RKO (cell line): ENCODE measurements at places on chromosomes 3 and 15.

DNA sequence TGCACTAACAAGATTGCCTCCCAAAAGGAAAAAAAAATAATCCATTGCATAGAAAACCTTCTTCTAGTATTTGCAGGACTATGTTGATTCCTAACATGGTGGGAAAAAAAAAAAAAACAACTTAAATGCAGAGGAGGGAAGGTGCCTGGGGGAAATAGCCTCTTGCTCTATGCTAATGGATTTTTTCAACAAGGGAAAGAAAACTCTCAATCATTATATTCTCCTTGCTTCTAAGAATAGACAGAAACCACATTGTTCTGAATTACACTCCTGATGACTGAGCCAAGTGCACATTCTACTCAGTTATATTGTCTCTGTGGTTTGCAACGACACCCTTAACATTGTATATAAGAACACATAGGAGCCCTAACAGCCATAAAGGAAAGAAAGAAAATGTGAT, 760.2 kb downstream of the NAALADL2 start:
- no peak for DNase-seq

- DNase-seq = peak; percentile 20
These were observed 426 bp downstream of the PRKCD start for GRCh38 chr3:53161450-53161819.

DNA sequence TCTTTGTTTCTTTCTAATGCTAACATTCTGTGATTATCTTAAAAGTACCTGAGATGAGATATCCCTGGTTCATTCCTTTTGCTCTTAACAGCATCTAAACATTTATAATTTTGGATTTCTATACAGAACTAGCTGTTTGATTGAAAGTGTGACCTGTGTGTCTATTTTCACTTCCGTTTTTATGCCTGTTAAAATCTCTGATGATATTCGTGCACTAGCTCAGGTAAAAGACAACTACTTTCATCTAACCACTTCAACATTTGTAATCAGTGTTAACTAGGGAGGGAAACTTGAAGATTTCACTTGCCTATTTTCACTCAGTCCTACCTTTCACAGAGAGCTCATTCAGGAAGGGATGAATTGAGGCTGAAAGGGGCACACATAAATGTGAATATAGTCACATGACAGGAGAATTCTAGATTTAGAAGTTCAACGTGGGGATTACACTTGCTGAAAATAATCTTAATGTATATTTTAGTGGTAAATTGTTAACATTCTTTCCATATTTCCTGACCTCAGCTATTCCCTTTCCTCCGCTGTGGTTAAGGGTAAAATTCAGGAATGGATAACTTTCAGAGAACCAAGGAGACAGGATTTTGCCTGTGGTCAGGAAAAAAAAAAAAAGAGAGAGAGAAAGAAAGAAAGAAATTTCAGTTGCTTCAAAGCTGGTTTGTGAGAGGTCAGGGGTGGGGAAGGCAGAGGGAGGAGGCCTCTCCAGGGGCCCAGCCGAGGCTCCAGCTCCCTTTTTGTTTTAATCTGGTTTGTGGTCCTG, 159.8 kb upstream of the TSC22D2 start:
- DNase-seq = no peak

GRCh38 chr3:54857343-54857742, 70.5 kb downstream of the LRTM1 start:
- no peak for DNase-seq

DNA sequence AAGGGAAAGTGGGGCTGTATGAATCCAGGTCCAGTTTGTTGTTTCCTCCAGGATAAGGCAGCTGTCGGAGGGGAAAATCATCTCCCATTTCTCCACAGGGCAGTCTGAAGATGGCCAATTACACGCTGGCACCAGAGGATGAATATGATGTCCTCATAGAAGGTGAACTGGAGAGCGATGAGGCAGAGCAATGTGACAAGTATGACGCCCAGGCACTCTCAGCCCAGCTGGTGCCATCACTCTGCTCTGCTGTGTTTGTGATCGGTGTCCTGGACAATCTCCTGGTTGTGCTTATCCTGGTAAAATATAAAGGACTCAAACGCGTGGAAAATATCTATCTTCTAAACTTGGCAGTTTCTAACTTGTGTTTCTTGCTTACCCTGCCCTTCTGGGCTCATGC, 911 bp downstream of the CCRL2 start:
- peak; percentile 84 for DNase-seq

DNA sequence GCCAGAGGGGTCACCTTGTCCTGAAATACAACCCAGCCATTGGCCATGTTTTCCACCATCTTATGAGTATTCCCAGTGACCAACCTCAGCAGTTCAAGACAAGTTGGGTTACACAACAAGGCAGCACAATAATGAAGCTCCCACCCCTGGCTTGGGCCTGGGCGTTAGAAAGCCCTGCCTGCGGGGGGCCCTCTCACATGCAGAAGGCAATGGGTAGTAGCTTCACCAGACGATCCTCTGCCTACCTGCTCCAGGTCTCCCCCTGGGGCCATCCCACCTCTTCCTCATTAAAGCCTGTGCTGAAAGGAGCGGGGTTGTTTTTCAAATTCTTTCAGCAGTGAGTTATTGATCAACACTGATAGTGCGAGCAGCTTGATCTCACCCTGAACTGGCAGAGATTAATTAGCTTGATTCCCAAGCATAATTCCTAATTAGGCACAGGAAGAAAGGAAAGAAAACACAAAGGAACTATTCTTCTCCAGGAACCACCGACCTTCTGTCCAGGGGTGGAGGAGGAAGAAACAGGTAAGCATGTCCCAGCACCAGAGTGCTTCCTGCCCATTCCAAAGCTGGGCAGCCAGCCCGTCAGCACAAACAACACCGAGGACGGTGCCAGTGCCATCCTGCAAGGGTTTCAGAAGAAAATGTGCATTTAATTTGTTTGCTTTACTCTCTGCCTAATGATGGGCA, 79.7 kb upstream of the CGNL1 start:
- DNase-seq = no peak

DNA sequence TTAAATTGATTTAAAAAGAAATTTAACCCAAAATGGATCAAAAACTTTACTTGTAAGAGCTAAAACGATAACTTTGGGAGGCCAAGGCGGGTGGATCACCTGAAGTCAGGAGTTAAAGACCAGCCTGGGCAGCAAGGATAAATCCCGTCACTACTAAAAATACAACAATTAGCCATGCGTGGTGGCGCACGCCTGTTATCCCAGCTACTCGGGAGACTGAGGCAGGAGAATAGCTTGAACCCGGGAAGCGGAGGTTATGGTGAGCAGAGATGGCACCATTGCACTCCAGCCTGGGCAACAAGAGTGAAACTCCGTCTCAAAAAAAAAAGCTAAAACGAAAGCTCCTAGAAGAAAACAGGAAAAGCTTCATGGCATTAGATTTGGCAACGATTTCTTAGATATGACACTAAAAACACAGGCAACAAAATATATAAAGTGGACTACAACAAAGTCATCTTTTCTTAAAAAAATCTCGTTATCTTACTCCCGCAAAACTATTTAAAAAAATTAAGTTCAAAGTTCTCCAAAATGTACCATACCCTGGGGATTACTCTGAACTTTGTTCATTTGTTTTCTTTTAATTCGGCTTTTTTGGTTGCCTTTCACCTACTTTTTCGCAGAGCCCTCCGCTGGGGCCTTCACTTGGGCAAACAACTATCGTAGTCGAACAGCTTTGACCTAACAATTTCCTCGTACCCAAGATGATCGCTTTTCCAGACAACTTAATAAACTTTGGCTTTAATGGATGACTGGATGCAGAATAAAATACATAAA, 2.9 kb downstream of the HDDC3 start:
- no peak for DNase-seq

- no peak for DNase-seq
These were observed 25.1 kb downstream of the SNX33 start for GRCh38 chr15:75672646-75673425.

DNA sequence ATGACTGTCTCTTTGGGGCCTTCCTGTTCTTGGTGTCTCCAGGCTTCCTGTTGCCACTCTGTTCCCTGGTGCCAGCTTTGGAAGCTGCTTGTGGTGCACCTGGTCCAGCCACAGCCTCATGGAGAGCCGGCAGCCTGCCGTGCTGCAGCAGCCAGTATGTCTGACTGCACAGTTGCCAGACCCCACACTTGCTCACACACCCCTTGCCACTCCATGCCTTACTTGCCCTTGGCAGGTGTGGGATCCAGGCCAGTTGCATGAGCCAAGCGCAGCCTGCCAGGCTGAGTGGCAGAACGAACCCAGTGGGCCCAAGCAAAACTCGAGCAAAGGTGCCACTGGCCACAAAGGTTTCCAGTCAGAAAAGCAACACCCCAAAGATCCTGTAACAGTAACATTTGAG, 309.2 kb downstream of the DOCK3 start:
- no peak for DNase-seq
